Progenitor cell of endocrine pancreas (in vitro differentiated cells): ENCODE measurements at places on chromosomes 1 and 21.

GRCh38 chr1:200184196-200184595 is 156.7 kb downstream of the NR5A2 start:
- no peak for DNase-seq

- DNase-seq, result no peak
Measured at GRCh38 chr1:214510477-214510876, 40.9 kb downstream of the PTPN14 start.

DNA sequence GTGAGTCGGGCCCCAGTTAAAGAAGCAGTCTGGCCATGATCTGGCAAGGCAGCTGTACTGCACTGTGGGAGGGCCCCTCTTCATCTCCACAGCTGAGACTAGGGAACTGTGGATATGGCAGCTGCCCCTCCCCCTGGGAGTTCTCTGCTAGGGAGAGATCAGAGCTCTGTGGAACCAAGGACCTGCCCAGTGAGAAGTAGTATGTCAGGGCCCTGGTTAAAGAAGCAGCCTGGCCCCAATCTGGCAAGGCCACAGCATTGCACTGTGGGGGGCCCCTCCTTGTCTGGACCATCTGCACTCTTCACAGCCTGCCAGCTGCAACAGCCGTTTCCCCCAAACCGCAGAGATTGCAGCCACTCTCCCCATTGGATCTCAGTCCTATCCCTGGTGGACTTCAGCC is 208.5 kb downstream of the DNAH14 start:
- DNase-seq, result no peak

GRCh38 chr1:109322974-109323373 is 16.2 kb upstream of the MYBPHL start:
- DNase-seq, result no peak

GRCh38 chr1:6331543-6332273 is 61.9 kb downstream of the ACOT7 start:
- no peak for DNase-seq

- no peak for DNase-seq
Measured at GRCh38 chr1:83017276-83017675, 981.7 kb downstream of the TTLL7 start.

- DNase-seq, result no peak
Measured at GRCh38 chr1:33615546-33615945, 143.1 kb downstream of the ZSCAN20 start.

DNA sequence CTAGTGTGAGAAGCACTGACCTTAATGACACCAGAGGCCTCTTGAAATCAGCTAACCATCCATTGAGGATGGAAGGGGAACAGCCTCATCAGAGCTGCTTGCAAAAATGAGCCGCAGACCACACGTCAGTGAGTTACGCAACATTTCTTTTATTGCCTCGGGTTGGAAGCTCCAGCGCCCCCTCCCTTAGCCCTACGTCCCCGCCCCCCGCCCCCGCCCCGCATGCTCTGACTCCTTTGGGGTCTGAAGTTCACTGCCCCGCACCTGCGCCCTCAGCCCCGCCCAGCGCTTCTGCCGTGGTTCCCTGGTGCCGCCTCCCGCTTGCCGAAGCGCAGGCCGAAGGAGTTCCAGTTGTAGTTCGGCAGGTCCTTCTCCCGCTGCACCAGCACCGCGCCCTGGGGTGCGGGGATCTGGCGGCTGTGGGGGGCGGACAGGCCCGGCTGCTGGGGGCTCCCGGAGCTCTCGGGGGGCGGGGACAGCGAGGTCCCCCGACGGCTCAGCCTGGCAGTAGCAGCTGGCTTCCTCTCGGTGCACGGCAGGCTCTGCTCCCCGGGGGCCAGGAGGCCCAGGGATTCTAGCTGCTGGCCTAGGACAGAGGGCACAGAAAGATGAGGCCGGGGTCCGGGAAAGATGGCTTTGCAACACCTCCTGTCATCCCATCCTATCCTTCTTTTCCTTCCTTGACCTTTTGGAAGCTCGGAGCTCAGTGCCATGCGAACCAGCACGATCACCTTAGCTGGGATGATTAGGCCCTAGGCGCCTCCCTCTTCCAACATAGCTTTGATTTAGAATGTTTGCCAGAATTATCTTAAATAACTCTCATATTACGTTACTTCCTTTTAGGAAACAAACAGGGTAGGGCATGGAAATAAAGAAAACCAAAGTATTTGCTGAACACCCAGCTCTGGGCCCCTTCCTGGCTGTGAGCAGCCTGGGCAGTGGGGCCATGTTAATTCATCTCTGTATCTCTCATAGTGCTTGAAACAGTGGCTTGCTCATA is 5.8 kb downstream of the KISS1 start:
- DNase-seq, result peak; percentile 39

- peak; percentile 40 for DNase-seq
Measured at GRCh38 chr1:161676958-161677689, 14.2 kb downstream of the FCGR2B start.

GRCh38 chr1:25805863-25806225 is 5.9 kb downstream of the SELENON start:
- no peak for DNase-seq

- DNase-seq, result no peak
Measured at GRCh38 chr1:150362721-150363425, 1.1 kb upstream of the RPRD2 start.

GRCh38 chr1:16260814-16261213 is 23.8 kb upstream of the CPLANE2 start:
- DNase-seq, result no peak

DNA sequence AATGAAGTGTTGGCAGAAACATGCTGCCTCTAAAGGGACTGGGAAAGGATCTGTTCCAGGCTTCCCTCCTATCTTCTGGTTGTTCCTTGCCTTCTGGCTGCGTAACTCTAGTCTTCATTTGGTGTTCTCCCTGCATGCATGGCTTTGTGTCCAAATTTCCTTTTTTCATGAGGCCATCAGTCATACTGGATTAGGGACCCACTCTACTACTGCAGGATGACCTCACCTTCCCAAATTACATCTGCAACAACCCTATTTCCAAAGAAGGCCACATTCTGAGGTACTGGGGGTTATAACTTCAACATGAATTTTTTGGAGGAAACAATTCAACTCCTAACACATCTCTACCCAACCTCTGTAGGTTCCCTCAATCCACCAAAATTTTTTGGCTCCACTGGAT is 26.3 kb downstream of the MR1 start:
- no peak for DNase-seq

GRCh38 chr1:5826601-5827000 is 165.6 kb downstream of the NPHP4 start:
- no peak for DNase-seq

- no peak for DNase-seq
Measured at GRCh38 chr1:17610713-17611112, 71.2 kb downstream of the ARHGEF10L start.
